Suppressor macrophage treated with lipopolysaccharide for 4 hours (primary cell): ENCODE measurements at places on chromosomes 2 and 18.

GRCh38 chr2:227436436-227437174 is 35.4 kb upstream of the AGFG1 start:
- peak; percentile 70 for DNase-seq

DNA sequence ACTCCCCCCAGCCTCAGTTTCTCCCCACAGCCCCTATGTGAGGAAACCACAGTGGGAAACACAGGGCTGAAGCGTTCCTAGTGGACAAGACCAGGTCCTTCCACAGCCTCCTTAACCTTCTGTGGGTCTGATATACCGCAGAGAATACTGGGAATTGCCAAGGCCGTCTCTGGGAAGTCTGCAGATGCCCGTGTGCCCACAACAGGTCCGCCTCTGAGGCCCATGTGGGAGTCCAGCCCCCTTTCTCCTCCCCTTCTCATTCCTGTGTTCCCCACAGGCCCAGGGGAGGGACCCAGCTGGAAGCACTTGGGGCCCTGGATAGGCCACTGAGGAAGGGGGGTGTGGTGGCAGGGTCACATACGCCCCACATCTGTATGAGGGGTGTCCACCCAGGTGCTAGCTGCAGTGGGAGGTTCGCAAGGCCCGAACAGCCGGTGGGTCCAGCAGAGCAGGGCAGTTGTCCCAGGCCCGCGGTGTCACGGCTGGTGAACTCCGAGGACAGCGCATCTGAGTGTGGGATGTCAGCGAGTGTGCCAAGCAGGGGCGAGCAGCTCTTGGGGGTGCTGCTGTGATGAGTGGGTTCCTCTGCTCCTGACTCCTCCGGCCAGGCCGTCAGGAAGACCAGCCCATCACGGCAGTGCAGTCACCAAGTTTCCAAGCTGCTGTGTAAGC is 2.4 kb upstream of the KCNIP3 start:
- no peak for DNase-seq

DNA sequence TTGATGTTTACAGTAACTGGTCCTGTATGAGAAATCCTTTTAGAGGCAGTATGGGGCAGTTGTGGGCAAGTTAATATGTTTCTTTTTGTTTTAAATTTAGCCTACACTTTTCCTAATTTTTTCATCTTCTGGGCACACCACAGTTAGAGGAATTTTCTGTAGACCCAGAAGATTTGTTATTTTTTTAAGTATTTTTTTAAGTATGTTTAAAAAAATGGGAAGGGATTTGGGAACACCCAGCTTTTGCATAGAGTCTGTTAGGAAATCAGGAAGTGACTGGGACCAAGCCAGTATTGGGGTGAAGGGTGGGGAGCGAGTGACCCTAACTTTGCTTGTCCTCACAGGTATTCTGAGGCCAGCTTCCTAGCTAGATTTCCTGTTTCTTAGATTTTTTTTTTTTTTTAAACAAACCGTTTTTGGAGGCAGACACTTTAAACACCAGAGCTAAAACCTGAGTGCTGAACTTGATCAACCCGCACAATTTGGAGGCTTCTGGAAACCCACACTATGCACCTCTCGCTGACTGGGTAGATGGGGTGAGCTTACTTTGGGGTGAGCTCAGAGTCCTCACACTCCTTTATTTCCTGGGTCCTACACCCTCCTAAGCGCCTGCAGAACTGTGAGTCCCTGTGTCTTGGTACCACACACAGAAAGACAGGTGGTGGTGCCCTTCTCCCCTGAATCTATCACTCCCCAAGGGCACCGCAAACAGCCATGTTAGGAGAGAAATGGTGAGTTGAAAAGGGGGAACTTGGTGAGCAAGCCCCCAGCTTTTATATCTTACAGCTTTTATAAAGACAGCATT is 5.2 kb downstream of the GATA6 start:
- no peak for DNase-seq

GRCh38 chr2:127277028-127277427 is 16.9 kb downstream of the ERCC3 start:
- no peak for DNase-seq

GRCh38 chr2:194938066-194938465 is 719.0 kb upstream of the SLC39A10 start:
- DNase-seq, result no peak

GRCh38 chr2:43027097-43027873 is 199.1 kb downstream of the ZFP36L2 start:
- peak; percentile 71 for DNase-seq

DNA sequence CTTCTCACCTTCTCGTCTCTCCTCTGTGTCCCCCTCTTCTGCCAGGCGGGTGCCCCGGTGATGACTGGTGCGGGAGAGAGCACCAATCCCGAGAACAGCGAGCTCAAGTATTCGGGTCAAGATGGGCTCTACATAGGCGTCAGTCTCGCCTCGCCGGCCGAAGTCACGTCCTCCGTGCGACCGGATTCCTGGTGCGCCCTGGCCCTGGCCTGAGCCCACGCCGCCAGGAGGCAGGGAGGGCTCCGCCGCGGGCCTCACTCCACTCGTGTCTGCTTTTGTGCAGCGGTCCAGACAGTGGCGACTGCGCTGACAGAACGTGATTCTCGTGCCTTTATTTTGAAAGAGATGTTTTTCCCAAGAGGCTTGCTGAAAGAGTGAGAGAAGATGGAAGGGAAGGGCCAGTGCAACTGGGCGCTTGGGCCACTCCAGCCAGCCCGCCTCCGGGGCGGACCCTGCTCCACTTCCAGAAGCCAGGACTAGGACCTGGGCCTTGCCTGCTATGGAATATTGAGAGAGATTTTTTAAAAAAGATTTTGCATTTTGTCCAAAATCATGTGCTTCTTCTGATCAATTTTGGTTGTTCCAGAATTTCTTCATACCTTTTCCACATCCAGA is 31.3 kb downstream of the GATA6 start:
- no peak for DNase-seq

- DNase-seq, result no peak
These were observed 16.1 kb upstream of the DPP4 start for GRCh38 chr2:162090109-162090508.

GRCh38 chr2:239307921-239308613 is 92.8 kb downstream of the HDAC4 start:
- DNase-seq, result no peak

- DNase-seq, result no peak
These were observed 844.9 kb upstream of the CRIM1 start for GRCh38 chr2:35510636-35511035.

GRCh38 chr2:70498054-70498453 is 55.6 kb downstream of the TGFA start:
- peak; percentile 21 for DNase-seq

DNA sequence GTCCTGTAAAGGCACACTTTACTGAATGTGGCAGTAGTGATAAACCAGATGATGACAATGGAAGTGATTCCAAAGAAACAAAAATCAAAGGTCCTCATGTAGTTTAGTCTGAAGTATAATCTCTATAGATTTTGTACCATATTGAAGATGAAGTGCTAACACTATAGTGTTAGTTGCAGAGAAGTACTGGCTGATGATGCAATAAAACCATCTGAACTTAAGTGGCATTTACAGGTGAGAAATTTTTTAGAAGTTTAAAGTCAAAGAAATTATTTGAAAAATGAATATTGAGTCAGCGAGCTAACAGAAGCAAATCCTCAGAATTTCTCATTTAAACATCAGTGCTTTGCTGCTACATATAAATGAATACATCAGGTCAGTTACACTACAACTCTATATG is 43.1 kb upstream of the RMDN2 start:
- no peak for DNase-seq

- DNase-seq, result no peak
These were observed 115.2 kb upstream of the TFCP2L1 start for GRCh38 chr2:121400201-121400600.

DNA sequence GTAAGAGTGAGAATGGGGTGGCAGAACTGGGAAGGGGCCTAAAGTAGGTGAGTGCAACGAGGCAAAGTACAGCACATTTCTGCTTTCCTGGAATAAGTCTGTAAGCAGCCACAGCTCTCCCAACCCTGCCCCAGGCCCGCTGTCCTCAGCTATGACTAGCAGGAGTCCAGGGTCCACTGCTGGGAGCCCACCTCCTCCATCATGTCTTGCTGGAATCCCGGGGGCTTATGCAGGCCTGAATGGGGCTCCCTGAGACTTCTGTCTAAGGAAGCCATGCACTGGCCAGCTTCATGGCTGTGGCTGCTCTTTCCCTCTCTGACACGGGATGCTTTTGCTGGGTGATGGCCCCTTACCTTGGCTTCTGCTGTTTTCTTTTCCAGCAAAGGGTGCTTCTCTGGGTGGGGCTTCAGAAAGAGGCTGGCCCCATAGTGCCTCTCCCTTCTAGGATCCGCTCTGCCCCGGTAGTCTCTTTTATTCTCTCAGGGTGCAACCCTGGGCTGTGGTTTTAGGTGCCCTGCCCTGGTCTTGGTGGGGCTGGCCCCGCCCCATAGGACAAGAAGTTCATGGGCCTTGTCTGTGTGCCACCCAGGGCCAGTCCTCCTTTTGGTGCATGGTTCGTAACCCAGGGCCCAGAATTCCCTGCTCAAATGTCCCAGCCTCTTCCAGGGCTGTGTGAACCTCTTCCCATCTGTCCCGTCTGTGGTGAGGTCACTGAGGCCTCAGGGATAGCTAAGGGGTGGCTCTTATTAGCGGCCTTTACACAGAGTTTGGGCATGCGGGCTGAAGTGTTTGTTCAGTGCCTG is 33.8 kb upstream of the POLE4 start:
- DNase-seq, result no peak

GRCh38 chr2:233087713-233088112 is 27.6 kb downstream of the INPP5D start:
- DNase-seq, result peak; percentile 33

DNA sequence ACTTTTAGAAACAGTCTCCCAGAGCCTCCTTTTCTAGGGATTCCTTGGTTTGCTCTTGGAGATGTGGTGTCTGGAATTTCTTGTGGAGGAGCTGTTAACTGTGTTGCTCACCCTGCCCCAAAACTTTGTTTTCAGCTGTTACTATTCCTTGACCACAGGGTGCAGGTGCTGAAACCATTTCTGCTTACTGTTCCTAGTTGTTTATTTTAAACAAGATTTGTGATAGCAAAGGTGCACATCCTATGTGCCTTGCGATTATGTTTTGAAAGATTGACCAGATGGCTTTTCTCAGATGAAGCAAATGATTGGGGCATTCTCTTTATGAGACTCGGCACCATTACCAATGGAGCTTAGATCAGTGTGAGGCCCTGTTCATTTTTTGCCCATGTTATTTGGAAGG is 111.2 kb downstream of the RAB3GAP1 start:
- DNase-seq, result no peak
